ENCODE measurements at places on chromosomes 5 and 9.

DNA sequence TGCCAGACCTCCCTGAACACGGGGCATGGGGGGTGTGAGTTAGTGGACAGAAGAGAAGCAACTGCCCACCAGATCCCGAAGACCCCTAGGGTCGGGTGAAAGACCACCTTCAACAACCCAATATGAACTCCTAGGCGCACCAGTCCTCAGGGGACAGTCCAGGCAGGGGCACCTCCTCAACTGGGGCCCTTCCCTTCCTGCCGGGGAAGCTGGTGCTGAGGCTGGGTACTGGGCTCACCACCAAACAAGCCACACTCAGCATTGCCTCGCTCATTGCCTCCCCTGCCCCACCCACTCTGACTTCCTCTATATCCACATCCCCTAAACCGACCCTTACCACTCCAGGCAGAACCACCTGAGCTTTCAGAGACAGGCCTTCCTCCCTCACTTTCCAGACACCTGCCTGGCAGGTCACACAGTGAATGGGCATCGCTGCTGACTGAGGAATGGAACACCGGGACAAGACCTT, 42.5 kb downstream of the SEMA4D start:
- no peak for DNase-seq

DNA sequence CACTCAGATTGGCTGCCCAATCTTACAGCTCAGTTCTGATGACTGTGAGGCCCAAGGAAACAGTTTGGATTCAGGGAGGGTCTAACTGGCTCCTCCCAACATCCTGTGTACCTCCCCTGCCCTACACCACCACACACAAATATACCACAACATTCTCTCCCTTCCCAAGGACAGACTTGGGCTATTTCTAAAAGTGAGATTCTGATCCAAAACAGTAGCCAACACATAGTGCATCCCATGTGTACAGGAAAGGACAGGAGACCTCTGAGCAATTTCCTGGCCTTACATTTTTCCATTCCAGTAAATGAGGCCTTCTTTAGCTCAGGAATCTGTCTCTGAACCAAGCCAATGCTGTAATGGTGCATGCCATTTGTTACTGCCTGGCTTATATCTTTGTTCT, 20.8 kb downstream of the ZNF366 start:
- no peak for DNase-seq

DNA sequence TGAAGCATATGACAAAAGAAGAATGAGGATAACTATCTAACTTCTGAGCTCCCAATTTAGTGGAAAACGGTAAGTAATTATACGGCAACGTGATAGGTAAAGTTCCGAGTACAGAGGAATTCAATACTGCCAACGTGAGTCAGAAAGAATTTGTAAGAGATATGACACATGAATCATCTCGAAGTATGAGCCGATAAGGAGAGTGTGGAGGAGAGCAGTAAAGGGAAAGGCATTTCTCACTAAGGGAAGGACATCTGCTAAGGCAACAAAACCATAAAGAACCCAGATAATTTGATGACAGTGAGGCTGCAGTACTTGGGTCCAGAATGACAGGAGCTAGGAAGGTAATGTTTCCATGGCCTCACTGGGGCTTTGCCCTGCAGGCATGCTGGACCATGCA, 11.0 kb downstream of the MPDZ start:
- DNase-seq = no peak

DNA sequence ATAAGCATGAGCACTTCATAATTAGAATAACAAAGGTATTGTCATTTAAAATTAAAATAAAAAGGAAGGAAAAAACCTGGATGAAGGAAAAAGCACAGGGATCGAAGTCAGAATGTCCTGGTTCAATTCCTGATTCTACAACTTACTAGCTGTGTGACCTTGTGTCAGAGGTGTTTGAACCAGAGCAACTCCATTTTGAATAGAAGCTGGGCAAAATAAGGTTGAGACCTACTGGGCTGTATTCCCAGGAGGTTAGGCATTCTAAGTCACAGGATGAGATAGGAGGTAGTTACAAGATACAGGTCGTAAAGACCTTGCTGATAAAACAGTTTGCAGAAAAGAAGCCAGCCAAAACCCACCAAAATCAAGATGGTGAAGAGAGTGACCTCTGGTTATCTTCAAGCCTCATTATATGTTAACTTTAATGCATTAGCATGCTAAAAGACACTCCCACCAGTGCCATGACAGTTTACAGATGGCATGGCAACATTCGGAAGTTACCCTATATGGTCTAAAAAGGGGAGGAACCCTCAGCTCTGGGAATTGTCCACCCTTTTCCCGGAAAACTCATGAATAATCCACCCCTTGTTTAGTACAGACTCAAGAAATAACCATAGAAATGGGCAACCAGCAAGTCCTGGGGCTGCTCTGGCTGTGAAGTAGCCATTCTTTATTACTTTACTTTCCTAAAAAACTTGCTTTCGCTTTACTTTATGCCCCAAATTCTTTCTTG, 412.7 kb downstream of the PIK3R1 start:
- no peak for DNase-seq

- no peak for DNase-seq
Observed at GRCh38 chr9:72728031-72728770, 206.8 kb downstream of the TMC1 start.

- peak; percentile 77 for DNase-seq
Observed at GRCh38 chr9:131707733-131708157, 32.1 kb downstream of the RAPGEF1 start.

DNA sequence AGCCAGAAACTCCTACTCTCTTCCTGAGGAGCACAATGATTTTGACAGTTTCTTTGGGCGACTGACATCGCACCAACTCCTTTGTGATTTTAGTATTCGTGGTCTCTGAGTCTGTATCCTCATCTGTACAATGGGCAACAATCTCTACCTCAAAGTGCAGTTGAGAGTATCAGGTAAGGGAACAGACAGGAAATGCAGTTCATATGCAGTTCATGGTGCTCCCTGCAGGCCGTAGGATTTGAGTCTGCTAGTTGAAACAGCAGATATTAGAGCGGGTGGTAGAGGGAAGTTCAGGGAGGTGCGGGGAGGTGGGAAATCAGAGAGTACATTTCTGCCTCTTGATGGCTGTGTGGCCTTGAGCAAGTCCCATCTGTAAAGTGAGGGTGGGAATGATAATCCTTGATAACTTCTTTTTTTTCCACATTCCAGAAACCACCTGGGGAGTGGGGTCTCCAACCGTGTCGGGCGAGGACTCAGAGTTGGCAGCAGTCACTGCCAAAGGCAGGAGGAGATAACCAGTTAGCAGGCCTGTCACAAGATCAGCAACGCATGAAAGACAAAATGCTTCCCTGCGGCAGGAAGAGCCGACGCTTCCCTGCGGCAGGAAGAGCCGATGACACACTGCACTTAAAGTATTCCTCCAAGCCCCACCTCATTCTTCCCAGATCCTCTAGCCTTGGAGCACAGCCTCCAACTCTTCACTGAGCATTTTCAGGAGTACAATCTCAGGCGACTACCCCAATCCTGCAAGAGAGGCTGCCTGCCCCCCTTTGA, 6.0 kb upstream of the NEK6 start:
- DNase-seq = no peak
